NCI-H2171 (cell line): ENCODE measurements at places on chromosomes 7 and 10.

- no peak for DNase-seq
These were observed 105.2 kb upstream of the PPIF start for GRCh38 chr10:79241990-79242619.

DNA sequence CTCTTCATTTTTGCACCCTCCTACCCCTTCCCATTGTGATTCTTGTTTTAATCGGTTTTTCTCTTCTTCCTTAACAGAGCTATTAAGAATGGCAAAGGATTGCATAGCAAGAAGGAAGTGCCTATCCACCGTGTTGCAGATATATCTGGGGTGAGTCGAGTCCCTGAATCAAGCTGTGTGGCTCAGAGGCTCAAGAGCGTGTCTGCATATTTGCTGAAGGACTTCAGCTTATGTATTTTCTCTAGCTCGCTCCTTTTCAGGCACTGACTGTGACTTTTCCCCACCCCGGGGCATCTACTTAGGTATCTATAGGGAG is 126.6 kb downstream of the LRRC4 start:
- no peak for DNase-seq

GRCh38 chr10:79266084-79266483 is 81.2 kb upstream of the PPIF start:
- no peak for DNase-seq

- DNase-seq = no peak
These were observed 133.1 kb downstream of the MAPK8 start for GRCh38 chr10:48439581-48440041.

GRCh38 chr10:114402233-114402632 is 2.1 kb downstream of the AFAP1L2 start:
- no peak for DNase-seq

DNA sequence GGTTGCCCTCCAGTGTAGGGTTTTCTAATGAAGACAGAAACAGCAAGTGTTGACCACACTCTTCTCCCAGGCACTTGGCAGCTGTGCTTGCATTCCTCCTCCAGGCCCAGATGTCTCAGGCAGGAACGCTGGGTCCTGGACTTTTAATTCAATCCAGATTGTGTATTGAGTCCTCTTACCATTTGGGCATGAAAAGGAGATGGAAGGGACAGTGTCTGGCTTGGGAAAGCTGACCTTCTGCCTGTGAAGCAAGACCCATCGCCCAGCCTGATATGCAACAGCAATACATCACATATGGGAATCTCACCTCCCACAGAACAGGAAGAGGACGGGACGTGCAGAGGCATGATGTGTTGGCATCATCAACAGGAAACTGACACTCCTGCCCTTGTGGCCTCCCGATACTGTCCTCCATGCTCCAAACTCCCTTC is 174.4 kb upstream of the LYZL2 start:
- no peak for DNase-seq

- no peak for DNase-seq
These were observed 5.8 kb downstream of the PWWP2B start for GRCh38 chr10:132402781-132403241.

GRCh38 chr10:77386365-77386764 is 251.2 kb downstream of the KCNMA1 start:
- no peak for DNase-seq

- no peak for DNase-seq
These were observed 123.0 kb upstream of the JCAD start for GRCh38 chr10:30182191-30183054.

- no peak for DNase-seq
These were observed 168.3 kb upstream of the MBL2 start for GRCh38 chr10:52940921-52941320.

GRCh38 chr7:122561326-122561725 is 137.6 kb downstream of the RNF133 start:
- DNase-seq = no peak

DNA sequence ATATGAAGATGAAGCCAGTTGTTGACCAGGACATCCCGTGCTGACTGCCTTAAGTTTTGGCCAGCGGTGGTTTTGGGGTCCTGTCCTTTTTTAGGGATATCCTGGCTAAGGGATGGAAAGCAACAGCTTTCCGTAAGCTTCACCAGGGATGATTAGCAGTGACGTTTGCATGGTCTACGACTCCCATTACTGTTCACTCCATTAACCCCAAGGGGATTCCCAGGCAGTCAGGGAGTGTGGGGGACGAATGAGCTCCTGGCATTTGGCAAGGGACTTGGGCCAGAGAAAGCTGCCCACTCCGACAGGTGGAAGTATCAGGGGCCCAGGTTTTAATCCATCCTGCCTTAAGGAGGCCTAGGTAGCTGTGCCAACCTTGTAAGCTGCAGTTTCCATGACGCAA is 66.8 kb downstream of the ITGB1 start:
- DNase-seq = no peak

DNA sequence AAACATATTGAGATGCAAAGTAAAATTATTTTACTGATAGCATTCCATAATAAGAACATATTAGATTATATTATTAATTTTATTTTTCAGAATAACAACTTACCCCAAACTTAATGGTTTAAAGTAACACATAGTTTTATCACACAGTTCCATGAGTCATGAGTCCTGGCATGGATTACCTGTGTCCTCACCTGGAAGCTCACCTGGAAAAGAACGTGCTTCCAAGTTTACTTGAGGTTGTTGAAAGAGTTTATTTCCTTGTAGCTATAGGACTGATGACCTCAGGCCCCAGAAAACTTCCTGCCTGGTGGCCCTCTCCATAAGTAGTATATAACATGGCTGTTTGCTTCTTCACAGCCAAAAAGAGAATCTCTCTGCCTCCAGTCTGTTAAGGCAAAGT is 254.6 kb downstream of the TFEC start:
- DNase-seq = no peak

DNA sequence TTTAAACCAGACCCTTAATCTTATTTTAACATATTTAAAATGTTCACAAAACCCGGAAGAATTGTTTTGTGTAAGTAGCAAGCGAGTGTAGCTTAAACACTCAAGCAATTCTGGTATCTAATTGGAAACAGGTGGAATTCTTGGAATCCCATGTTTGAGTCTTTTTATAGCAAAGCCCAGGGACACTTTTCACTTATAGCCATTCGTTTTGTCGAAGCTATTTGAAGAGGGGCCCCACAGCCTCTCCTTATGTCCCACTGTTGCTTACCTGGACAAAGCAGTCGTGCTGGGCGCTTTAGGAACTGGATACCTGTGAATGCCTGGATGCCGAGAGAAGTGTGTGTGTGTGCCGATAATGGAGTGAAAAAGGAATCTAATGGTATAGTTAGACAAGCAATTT is 3.3 kb downstream of the CUX1 start:
- DNase-seq = no peak

GRCh38 chr10:5502061-5502521 is 2.7 kb upstream of the CALML5 start:
- DNase-seq = no peak

- DNase-seq = no peak
These were observed 20.1 kb downstream of the TES start for GRCh38 chr7:116230191-116231005.

DNA sequence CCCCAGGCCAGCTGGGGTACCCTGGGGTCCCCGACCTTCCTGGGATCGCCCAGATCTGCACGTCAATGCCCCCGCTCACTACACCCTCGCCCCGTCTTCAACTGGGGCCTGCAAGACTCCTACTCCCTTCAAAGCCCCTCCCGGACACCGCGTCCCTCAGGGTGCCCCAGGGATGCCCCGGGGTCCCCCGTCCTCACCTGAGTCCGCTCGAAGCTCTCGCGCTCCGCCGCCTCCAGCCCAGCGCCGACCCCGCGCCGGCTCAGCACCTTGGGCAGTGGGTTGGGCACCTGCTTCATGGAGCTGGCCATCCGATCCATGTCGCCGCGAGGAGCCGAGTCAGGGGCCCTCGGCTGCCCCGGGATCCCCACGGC is at the start of gene HIP1:
HIP1 (minus strand) TSS at position 338 of the 371 bp plus-strand sequence; CDS start at position 317, 21 bp downstream.
- no peak for DNase-seq

GRCh38 chr10:17122052-17122451 is 7.6 kb downstream of the CUBN start:
- DNase-seq = no peak

- DNase-seq = no peak
These were observed 50.2 kb downstream of the ARHGAP22 start for GRCh38 chr10:48554656-48555055.

GRCh38 chr7:43764807-43765491 is 6.5 kb downstream of the BLVRA start:
- no peak for DNase-seq

- DNase-seq = no peak
These were observed 33.8 kb downstream of the JAKMIP3 start for GRCh38 chr10:132099389-132100090.
